ENCODE measurements at places on chromosomes 3 and 15. TPM values are rescaled to one million over a fixed set of nuclear protein-coding genes. Genes with fewer than 3 reads are reported as not detected.

- no peak overlapping the region for H3K4me3 ChIP-seq
- peak; percentile 14 for DNase-seq
- H3K4me1 ChIP-seq: peaks cover 9% of the 10 kb centered on the region
- no peak overlapping the region for H3K27ac ChIP-seq
- H3K27me3 ChIP-seq: peaks cover 45% of the 10 kb centered on the region
Measured at GRCh38 chr3:184230081-184230602, 757 bp downstream of the VWA5B2 start.

DNA sequence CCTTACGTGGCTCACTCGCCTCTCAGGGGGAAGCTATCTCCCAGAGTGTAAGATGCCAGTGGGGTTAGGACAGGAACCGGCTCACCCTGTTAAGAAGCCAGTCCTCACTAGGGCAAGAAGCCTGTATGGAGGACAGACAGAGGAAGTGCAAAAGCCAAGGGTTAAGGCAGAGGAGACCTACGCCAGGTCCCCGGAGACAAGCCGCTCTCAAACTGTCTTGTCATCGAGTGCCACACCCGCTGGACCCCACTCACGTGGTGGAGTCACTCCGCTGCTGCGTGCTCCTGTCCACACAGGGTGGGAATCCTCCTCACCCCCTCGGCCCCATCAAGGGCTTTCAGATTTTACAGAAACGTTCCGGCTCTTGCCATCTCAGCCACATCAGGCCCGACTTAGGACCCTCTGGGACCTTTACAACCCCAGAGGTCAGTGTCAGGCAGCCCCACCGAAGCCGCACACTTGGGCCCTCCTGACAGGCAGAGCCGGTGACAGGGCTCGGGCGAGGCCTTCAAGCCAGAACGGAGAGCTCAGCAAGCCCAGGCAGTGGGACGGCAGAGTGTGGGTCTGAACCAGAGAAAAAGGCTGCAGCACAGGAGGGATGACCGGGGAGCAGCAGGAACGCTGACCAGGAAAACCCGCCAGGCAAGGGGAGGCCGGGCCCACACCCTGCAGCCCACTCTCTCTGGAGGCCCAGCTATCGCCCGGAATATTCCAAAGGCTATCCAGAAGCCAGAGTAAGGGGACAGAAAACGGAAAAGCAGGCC is 61.7 kb downstream of the XXYLT1 start:
- H3K36me3 ChIP-seq: no peaks in the 10 kb centered on the region
- no peak overlapping the region for H3K4me3 ChIP-seq
- peaks cover 19% of the 10 kb centered on the region for H3K4me1 ChIP-seq
- no peaks in the 10 kb centered on the region for H3K27me3 ChIP-seq
- no peak for DNase-seq
- H3K27ac ChIP-seq: no peak overlapping the region

DNA sequence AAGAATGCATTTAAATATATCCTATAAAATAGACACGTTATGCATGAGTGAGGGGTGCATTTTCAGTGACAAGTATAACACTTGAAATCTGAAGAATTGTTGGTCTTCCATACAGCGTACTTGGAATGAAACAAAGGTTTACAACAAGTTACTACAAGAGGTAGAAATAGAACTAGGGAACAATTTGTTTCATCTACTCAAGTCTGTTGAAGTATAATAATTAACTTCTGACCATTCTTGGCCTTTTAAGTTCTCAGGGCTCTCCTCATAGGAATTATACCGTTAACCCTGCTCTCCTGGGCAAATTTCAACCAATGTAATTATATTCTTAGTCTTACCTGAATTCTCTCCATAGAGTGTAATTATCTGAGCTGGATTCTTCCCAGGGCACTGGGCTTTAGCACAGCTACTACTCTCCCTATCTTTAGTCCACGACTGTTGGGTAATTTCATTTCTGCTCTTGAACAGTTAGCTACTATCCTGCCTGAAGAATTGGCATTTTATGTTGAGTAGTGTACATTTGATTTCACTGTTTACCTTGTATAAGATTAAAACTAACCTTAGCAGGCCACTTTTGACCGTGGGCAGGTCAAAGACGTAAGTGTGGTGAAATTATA is 100.6 kb downstream of the UBE2E2 start:
- no peaks in the 10 kb centered on the region for H3K4me1 ChIP-seq
- no peak for DNase-seq
- no peaks in the 10 kb centered on the region for H3K36me3 ChIP-seq
- no peaks in the 10 kb centered on the region for H3K27me3 ChIP-seq

- no peak overlapping the region for H3K4me3 ChIP-seq
- peaks cover 5% of the 10 kb centered on the region for H3K4me1 ChIP-seq
- H3K36me3 ChIP-seq: no peaks in the 10 kb centered on the region
- no peak for DNase-seq
- H3K27ac ChIP-seq: no peak overlapping the region
- H3K27me3 ChIP-seq: peaks cover 2% of the 10 kb centered on the region
Measured at GRCh38 chr3:5294356-5294755, 106.8 kb downstream of the EDEM1 start.

- H3K27me3 ChIP-seq: peaks cover 35% of the 10 kb centered on the region
- peak; percentile 69 for DNase-seq
- H3K4me1 ChIP-seq: peaks cover 8% of the 10 kb centered on the region
- peak within 1 kb of the TSS; percentile 66 for H3K4me3 ChIP-seq
- H3K27ac ChIP-seq: no peak within 1 kb of the TSS
- H3K36me3 ChIP-seq: no peaks in the 10 kb centered on the region
Measured at GRCh38 chr15:83446904-83447709, at the start of gene SH3GL3. Gene SH3GL3 (plus strand): TSS chr15:83447341. CDS start chr15:83447534, 193 bp downstream.

- no peaks in the 10 kb centered on the region for H3K36me3 ChIP-seq
- peaks cover 32% of the 10 kb centered on the region for H3K27me3 ChIP-seq
- H3K4me1 ChIP-seq: peaks cover 72% of the 10 kb centered on the region
- no peak overlapping the region for H3K27ac ChIP-seq
Measured at GRCh38 chr3:46065750-46066256, 38.5 kb upstream of the XCR1 start.

DNA sequence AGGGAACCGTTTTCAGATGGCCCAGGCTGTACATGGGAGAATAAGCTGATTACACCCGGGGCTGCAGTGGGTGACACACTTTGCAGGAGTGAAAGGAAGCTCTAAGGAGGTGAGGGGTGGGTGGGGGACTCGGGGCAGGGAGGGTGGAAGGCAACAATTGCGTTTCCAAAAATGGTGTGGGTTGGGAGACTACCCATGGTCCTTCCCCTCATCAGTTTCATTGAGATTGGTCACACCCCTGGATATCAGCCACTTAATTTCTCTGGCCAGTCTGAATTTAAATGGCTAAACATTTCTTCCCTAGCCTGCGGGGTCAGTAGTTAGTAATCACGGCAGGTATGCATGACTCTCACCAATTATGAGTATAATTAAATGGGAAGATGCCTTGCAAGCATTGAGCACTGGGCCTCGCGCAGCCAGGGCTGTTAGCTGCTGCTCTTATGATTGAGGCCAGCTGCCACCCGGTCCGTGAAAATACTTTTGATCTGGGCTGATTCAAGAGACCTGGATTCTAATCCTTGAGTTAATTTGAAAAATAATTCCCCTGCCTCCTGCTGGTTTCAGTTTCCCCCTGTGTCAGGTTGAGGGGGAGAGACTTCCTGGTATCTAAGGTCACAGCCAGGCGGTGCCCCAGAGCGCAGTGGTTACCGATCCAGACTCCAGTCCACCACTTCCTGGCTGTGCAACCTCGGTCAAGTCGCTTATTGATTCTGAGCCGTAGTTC is 23.3 kb downstream of the SLC6A6 start:
- DNase-seq: peak; percentile 73
- peaks cover 83% of the 10 kb centered on the region for H3K4me1 ChIP-seq
- no peaks in the 10 kb centered on the region for H3K27me3 ChIP-seq
- peaks cover 4% of the 10 kb centered on the region for H3K36me3 ChIP-seq
- H3K27ac ChIP-seq: peak overlapping the region; percentile 85

DNA sequence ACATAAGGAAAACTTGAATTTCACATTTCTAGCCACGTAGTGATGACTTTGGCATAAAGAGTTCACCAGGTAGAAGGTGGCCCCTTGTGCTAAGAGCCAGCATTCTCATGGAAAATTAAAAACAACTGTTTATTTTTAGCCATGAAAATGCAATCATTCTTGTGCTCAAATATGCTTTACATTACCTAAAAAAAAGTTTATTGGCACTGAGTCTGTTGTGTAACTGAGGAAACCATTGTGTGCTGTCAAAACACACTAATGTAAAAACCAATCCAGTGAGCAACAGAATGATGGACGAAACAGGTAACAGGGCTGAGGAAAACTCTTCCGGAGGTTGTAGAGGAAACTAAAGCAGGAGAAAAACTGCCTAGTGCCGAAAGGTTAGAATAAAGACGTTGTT is 287.0 kb upstream of the TMC3 start:
- no peaks in the 10 kb centered on the region for H3K4me1 ChIP-seq
- H3K36me3 ChIP-seq: no peaks in the 10 kb centered on the region
- H3K27me3 ChIP-seq: peaks cover 6% of the 10 kb centered on the region
- no peak overlapping the region for H3K4me3 ChIP-seq
- no peak for DNase-seq

- H3K4me3 ChIP-seq: no peak overlapping the region
- no peaks in the 10 kb centered on the region for H3K36me3 ChIP-seq
- H3K4me1 ChIP-seq: no peaks in the 10 kb centered on the region
- peak; percentile 75 for DNase-seq
Measured at GRCh38 chr3:12706504-12707253, 42.8 kb upstream of the RAF1 start.

GRCh38 chr15:62782071-62782841 is 260.3 kb upstream of the TPM1 start:
- H3K4me3 ChIP-seq: no peak overlapping the region
- H3K4me1 ChIP-seq: no peaks in the 10 kb centered on the region
- H3K36me3 ChIP-seq: no peaks in the 10 kb centered on the region
- peaks cover 4% of the 10 kb centered on the region for H3K27me3 ChIP-seq
- peak; percentile 26 for DNase-seq

DNA sequence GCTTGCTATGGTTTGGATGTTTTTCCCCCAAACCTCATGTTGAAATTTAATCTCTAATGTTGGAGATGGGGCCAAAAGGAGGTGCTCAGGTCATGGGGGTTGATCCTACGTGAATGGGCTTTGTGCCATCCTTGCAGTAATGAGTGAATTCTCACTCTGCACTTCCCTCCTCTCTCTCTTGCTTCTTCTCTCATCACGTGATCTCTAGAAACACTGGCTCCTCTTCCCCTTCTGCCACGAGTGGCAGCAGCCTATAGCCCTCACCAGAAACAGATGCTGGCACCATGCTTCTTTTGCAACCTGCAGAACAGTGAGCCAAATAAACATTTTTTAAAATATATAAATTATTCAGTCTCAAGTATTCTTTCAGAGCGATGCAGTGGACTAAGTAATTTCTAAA is 13.3 kb upstream of the PLSCR1 start:
- no peaks in the 10 kb centered on the region for H3K4me1 ChIP-seq
- no peak overlapping the region for H3K4me3 ChIP-seq
- DNase-seq: no peak

DNA sequence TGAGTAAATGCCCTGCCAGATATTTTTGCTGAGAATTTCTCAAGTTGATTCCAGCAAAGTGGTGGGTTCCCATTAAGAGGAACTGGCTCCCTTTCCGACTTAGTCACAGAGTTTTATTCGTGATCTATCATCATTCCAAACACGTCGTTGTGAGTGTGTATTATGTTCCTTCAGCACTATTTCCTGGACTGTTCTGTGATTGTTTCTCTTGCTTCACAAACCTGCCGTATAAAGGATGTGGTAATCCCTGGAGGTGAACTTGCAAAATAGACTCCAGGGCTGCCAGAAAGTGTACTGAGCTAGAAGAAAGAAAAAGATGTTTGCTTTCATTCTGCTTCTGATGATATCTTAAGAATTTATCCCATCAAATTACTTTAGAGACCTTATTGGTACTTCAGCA is 14.5 kb upstream of the CAPN3 start:
- no peak overlapping the region for H3K4me3 ChIP-seq
- no peaks in the 10 kb centered on the region for H3K27me3 ChIP-seq
- no peak overlapping the region for H3K27ac ChIP-seq
- peaks cover 5% of the 10 kb centered on the region for H3K4me1 ChIP-seq
- no peak for DNase-seq

GRCh38 chr3:104132566-104133403 is 1233.9 kb upstream of the ALCAM start:
- H3K36me3 ChIP-seq: no peaks in the 10 kb centered on the region
- no peak overlapping the region for H3K27ac ChIP-seq
- H3K4me1 ChIP-seq: no peaks in the 10 kb centered on the region

- no peak overlapping the region for H3K4me3 ChIP-seq
- no peaks in the 10 kb centered on the region for H3K4me1 ChIP-seq
- no peaks in the 10 kb centered on the region for H3K36me3 ChIP-seq
- no peak for DNase-seq
Measured at GRCh38 chr3:98829246-98829832, 66.2 kb downstream of the ST3GAL6 start.

DNA sequence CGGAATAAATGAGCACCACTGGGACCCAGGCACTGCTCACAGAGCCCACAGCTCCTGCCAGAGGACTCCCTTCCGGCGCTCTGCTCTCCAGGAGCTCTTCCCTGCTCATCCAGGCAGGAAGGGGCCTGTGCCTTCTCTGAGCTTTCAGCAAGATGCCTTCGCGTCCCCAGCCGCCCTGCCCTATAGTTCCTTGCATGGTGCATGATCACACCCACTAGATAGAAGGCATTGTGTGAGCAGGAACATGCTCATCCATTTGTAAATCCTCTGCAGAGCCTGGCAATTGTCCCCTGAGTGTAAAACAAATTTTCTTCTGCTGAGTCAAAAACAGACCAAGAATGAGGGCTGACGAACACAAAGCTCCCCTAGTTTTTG is 181.6 kb downstream of the MEGF11 start:
- no peak overlapping the region for H3K4me3 ChIP-seq
- H3K36me3 ChIP-seq: no peaks in the 10 kb centered on the region
- no peak for DNase-seq

DNA sequence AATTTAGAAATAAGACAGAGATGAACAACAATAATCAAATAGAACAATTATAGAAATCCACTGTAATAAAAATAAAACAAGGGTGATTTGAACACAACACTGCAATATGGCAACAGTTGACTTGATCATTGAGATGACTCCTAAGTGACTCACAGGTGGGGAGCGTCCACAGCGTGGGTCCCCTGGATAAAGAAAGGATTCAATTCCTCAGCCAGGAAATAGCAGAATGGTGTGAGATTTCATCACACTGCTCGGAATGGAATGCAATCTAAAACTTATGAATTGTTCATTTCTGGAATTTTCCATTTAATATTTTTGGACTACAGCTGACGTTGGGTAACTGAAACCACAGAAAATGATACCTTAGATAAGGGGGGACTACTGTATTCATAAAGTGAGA is 82.0 kb downstream of the CNTN3 start:
- no peaks in the 10 kb centered on the region for H3K27me3 ChIP-seq
- no peaks in the 10 kb centered on the region for H3K4me1 ChIP-seq
- no peak overlapping the region for H3K27ac ChIP-seq
- no peaks in the 10 kb centered on the region for H3K36me3 ChIP-seq
- H3K4me3 ChIP-seq: no peak overlapping the region

Gene TNFAIP8L3
- total RNA-seq: not detected

Gene CHRD
- 0.21 TPM for total RNA-seq

Gene ACKR2
- total RNA-seq: 0.74 TPM

Gene SEMA3F
- total RNA-seq: 0.17 TPM

Gene POPDC2
- 2.3 TPM for total RNA-seq

Gene ROPN1B
- total RNA-seq: not detected

Gene TP63
- 0.52 TPM for total RNA-seq

Gene SLC9C1
- not detected for total RNA-seq
